Smooth muscle cell of trachea (primary cell): ENCODE measurements at places on chromosomes 2 and 18. TPM values are rescaled to one million over a fixed set of nuclear protein-coding genes. Genes with fewer than 3 reads are reported as not detected.

ABCG8 gene
- total RNA-seq: not detected in 2 replicates

AMER3 gene
- under 0.01 TPM in 1 of 2 replicates, not detected in the other for total RNA-seq

GCKR gene
- 0.17 and 1.0 TPM in 2 replicates for total RNA-seq

AGAP1 gene
- total RNA-seq: 11.6 and 24.6 TPM in 2 replicates

IGFBP2 gene
- total RNA-seq: 3.1 and 6.9 TPM in 2 replicates

IL36A gene
- total RNA-seq: not detected in 2 replicates

KLHL14 gene
- not detected in 2 replicates for total RNA-seq

AQP12A gene
- not detected in 2 replicates for total RNA-seq

CD302 gene
- 9.8 and 10.0 TPM in 2 replicates for total RNA-seq
